A549 treated with Mapracorat at 1 μM for 4 hours (cell line): ENCODE measurements at places on chromosomes 1 and 21. TPM values are rescaled to one million over a fixed set of nuclear protein-coding genes. Genes with fewer than 3 reads are reported as not detected.

TNNT2 gene
- total RNA-seq, result 0.39 TPM in 1 of 5 replicates, not detected in the others

RNU1-4 gene
- not detected in 5 replicates for total RNA-seq

ARHGEF16 gene
- 3.2 to 6.1 TPM (median 4.8 TPM) in 5 replicates for total RNA-seq

SIK1 gene
- 12.1 to 19.5 TPM (median 16.2 TPM) in 5 replicates for total RNA-seq

TTC22 gene
- total RNA-seq, result not detected in 5 replicates

TMPRSS2 gene
- 0.10 to 0.27 TPM (median 0.21 TPM) in 4 of 5 replicates, not detected in the other for total RNA-seq

OR14K1 gene
- not detected in 5 replicates for total RNA-seq

LMX1A gene
- total RNA-seq, result not detected in 5 replicates

PTGFRN gene
- 12.5 to 17.3 TPM (median 14.8 TPM) in 5 replicates for total RNA-seq

ETNK2 gene
- total RNA-seq, result 10.6 to 13.7 TPM (median 12.6 TPM) in 5 replicates

UBXN10 gene
- not detected in 5 replicates for total RNA-seq

CR1L gene
- 0.40 TPM in 1 of 5 replicates, not detected in the others for total RNA-seq

HMGN2 gene
- 334 to 423 TPM (median 346 TPM) in 5 replicates for total RNA-seq

CCDC17 gene
- 0.14 to 0.36 TPM (median 0.28 TPM) in 5 replicates for total RNA-seq

RIMKLA gene
- 0.39 to 1.3 TPM (median 1.1 TPM) in 5 replicates for total RNA-seq

KRTAP13-2 gene
- total RNA-seq, result not detected in 5 replicates

DTL gene
- total RNA-seq, result 17.4 to 23.7 TPM (median 23.2 TPM) in 5 replicates

HSF2BP gene
- 1.7 to 2.7 TPM (median 1.9 TPM) in 5 replicates for total RNA-seq

FMO5 gene
- 0.10 to 0.45 TPM (median 0.20 TPM) in 5 replicates for total RNA-seq
